Non-pigmented ciliary epithelial cell (primary cell): ENCODE measurements at places on chromosomes 6 and 20.

DNA sequence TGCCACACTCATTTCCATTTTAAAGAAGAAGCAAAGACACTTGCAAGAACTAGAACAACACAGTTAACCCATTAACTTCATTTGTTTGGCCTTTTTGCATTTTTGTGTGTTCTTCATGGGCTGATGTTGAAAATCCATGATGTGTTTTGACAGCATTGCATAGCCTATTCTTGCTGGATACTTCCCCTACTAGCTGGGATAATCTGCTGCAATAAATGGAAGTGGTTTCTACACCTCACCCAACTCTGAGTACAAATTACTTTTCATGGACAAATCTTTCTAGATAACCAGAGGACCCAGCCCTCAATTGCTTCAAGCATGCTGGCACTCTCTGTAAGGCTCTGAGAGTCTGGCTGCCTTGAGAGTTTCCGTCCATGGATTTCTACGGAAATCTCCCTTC, 26.5 kb downstream of the CST9L start:
- no peak for DNase-seq

- DNase-seq: no peak
Observed at GRCh38 chr6:109052852-109053251, 41.8 kb downstream of the SESN1 start.

DNA sequence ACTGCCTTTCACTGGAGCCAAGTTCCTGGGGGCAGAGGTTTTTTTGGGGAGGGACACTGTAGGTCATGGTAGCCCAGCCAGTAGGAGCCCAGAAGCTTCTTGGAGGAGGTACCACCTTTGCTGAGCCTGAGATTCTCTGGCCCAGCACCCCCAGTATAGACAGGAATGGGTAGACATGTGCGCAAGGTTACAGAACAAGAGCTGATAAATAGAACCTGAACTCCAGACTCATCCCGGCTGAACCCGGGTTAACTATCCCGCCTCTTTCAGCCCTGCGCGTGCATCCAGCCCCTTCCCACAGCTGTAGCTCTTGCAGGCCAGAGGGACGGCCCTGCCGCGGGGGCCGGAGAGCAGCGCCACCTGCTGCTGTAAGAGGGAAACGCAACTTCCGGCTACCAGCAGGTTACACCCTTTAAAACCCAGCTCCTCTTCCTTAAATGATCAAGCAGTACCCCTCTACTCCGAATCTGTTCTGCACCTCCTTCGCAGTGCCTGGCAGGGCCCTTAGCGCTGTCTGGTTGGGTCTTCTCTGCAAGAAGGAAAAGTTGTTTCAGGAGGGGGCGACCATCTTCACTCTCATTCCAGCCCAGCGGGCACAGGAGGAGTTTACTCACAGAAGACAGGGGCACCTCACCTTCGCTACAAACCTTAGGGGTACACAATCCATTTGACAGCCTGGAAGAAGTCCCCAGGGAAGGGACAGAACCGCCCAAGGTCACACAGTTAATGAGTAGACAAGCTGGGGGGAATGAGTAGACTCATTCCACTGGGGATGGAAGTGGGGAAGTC, 7.5 kb downstream of the SRXN1 start:
- DNase-seq: no peak

- no peak for DNase-seq
Observed at GRCh38 chr6:92690997-92691599, 728.3 kb downstream of the EPHA7 start.

DNA sequence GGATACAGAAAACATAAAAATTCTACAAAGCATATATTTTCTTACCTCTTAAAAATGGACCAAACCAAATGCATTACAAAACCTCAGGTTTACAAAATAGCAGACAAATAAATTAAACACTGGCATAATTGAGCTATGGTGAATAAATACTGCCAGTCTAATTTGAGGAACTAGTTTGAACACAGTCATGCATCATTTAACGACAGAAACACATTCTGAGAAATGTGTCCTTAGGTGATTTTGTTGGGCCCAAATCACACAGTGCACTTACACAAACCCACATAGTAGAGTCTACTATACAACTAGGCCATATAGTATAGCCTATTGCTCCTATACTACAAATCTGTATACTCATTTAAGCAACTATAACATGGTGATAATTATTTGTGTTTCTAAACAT, 215.6 kb downstream of the FOXC1 start:
- no peak for DNase-seq

GRCh38 chr20:41645372-41645771, 27.2 kb upstream of the CHD6 start:
- DNase-seq: no peak

DNA sequence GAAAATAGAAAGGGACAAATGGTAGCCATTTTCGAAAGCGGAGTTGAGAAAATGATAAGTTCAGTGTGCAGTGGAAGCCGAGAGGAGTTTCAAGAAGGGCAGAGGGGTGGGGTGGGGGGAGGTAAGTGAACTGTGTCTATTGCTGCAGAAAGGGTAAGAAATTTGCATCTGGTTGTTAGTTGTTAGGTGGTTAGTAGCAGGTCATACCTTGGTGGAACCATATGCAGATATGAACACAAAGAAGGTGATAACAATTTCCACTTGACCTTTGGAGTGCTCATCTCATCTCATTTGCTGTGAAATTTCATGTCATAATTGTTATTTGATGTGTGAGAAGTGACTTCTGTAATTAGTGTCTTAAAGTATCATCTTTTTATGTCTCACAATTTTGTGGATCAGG, 288.2 kb downstream of the QKI start:
- DNase-seq: no peak

- no peak for DNase-seq
Observed at GRCh38 chr6:84739866-84740208, 24.6 kb downstream of the TBX18 start.
